D721Med (cell line): ENCODE measurements at places on chromosomes 4 and X.
A peak's percentile ranks its signal among the peaks of the same experiment; 100 is the strongest.

GRCh38 chrX:124407226-124407625, 60.9 kb downstream of the SH2D1A start:
- DNase-seq = no peak

DNA sequence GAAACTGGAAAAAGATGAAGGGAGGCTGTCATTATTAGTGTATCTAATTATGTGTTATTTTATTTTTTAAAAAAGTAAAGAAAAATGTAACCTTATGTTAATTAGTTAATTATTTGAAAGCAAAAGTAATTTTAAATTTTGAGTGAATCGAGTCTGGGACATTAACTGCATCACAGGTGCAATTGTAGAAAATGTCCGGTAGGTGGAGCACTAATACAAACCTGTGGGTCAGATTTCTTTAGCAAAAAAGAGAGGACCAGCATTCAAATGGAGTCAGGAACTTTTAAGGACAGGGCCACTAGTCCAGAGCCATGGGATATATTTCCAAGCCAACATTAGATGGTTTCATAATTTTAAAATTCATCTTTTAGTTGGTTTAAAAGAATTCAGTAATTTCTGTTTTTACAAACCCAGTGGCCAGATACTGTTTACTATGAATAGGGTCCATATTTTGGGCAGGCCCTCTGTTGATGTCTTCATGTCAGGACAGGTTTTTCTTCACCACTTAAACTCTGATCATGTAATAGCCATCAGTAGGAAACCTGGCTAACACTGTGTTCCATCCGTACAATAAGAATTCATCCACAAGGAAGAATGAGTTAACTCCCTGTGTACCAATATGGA, 27.2 kb downstream of the BST1 start:
- peak; percentile 37 for DNase-seq

DNA sequence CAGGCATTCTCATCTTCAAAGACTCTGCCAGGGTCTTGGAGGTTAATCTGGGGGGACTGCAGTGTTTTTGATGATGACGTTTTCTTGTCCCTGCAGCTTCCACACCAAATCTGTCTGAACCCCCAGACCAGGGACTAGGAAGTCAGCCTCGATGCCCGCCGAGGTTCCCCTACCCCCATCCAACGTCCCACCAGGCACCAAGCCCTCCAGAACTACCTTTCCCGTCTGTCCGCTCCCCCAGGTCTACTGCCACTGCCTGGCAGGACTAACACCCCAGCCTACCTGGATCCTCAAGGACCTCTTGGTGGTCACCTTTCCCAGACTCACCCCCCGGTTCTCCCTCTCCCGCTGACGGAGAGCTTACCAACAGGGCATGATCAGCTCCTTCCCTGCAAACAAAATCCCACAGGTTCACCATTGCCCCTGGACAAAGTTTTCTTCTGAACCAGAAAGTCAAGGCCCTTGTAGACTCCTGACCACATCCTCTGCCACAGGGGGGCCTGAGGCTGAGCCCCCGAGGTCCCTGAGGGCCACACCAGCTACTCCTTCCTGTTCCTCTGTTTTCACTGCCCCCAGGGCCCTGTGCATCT, 40.9 kb downstream of the HMX1 start:
- no peak for DNase-seq

GRCh38 chr4:25915353-25915705, 1.3 kb downstream of the SMIM20 start:
- DNase-seq = no peak

- no peak for DNase-seq
Measured at GRCh38 chr4:154014407-154015321, 225.8 kb upstream of the SFRP2 start.

- no peak for DNase-seq
Measured at GRCh38 chr4:99121008-99121407, 23.1 kb downstream of the ADH4 start.

GRCh38 chrX:477441-478012, 90.8 kb upstream of the PPP2R3B start:
- no peak for DNase-seq

- DNase-seq = no peak
Measured at GRCh38 chr4:154489558-154490233, 1.9 kb downstream of the DCHS2 start.

DNA sequence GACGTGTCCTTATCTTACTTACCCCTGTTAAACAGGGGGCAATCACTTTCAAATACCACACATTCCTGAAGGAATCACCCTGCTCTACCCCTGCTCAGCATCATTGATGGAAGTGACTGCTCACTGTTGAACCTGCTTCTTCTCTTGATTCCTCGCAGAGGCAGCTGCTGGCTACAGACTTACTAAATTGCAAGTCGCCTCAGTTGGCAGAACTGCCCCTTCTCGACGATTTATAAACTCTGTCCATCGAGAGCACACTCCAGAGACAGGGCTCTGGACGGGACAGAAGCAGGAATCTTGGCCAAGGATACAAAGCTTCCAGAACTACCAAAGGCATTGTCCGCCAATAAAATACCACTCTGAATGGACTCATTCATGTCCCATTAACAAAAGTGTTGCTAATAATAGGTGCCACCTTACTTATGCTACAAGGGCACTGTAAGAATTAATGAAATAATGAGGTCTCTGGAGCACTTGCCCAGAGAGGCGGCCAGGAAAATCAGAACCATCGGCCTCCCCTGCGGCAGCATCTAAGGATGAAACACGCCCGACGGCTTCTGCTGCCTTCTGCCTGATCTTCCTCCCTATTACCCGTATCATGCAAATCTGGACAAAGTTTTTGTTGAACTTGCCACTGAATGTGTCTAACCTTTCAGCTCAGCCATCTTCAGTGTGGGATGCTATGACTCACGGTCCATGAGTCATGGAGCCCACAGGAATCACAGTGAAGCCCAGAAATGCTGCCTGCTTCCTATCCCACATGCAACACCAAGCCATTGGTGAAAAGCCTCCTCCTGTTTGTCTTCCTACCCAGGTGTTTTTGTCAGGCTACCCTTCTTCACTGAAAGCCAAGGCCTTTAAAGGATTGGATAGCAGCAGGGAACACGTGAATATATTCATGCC, 164.9 kb downstream of the MAML3 start:
- no peak for DNase-seq

- DNase-seq = no peak
Measured at GRCh38 chrX:70488856-70489255, 44.2 kb downstream of the DLG3 start.

DNA sequence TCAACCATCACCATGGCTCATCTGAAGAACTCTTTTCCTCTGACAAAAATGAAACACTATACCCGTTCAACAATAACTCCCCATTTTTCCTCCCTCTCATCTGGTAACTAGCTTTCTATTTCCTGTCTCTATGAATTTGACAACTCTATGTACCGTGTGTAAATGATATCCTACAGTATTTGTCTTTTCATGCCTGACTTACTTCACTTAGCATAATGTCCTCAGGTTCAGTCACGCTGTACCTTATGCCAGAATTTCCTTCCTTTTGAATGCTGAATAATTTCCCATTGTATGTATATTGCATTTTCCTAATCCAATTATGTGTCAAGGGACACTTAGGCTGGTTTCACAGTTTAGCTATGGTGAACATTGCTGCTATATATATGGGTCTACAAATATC, 18.2 kb downstream of the MAGEA9 start:
- no peak for DNase-seq

DNA sequence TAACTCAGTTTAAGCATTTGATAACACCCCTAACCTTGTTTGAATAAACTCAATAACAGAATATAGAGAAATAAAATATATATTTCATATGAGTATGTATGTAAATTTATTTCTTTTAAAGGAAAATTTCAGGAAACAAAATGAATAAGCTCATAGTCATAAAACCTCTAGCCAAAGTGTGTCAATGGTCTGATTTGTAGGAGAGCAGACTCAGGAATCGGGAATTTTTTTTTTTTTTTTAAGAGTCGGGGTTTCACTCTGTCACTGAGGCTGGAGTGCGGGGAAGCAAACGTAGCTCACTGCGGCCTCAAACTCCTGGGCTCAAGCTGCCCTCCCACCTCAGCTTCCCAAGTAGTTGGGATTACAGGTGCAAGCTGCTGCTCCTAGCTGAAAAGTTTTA, 2.4 kb downstream of the PKD2 start:
- no peak for DNase-seq

- no peak for DNase-seq
Measured at GRCh38 chr4:150209140-150209829, 131.0 kb downstream of the DCLK2 start.

DNA sequence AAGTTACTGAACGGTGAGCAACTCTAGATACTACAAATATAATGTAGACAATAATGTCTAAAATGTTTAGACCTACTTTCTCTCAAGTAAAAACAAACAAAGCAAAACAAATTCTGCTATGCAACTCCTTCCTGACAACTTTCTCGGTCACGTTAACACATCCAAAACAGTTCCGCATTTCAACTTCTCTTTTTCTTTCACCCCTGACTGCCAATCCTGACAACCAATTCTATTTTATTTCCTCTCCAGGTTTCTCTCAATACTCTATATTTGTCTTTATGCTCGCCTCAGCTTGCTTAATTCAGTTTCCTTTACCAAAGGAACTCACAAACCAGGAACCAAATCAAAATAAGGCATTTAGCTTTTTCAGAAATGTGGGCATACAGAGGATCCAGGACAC, 513.0 kb downstream of the FSTL5 start:
- DNase-seq = no peak

GRCh38 chr4:25773358-25773757, 89.4 kb downstream of the SEL1L3 start:
- no peak for DNase-seq

GRCh38 chr4:184898793-184899192, 73.0 kb upstream of the ACSL1 start:
- DNase-seq = no peak

DNA sequence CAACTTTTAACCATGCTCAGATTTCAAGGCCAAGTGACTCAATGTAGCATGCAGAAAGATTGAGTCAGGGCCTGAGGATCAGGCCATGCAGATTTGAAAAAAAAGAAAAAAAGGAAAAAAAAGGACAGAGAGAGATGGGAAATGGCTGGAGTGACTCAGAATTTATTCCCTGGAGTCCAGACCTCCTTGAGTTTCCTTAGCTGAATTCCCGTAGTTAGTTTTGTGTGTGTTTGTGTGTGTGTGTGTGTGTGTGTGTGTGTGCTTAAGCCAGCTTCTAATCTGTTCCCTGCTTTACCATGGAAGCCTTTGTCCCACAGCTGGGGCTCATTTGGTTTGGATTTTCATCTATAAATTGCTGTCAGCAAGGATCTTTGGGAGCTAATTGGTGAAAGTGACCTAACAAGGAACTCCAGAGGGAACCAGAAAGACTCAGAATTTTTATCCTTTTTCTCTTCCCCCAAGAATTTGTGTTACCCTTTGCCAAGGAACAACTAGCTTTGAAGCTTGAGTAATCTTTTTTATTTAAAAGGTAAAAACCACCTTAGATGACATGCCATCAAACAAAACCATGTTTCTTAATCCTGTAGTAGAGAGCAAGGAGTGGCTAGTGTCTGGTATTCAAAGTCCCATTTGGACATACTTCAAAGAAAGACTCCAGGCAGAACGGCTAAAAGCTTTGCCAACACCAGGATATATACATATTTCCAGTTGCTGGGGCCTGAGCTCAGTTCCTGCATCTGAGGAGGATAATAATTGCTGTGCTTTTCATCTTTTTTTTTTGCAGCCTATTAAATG, 109.0 kb upstream of the DDIT4L start:
- no peak for DNase-seq

- no peak for DNase-seq
Measured at GRCh38 chrX:23930894-23931604, 23.2 kb downstream of the CXorf58 start.

DNA sequence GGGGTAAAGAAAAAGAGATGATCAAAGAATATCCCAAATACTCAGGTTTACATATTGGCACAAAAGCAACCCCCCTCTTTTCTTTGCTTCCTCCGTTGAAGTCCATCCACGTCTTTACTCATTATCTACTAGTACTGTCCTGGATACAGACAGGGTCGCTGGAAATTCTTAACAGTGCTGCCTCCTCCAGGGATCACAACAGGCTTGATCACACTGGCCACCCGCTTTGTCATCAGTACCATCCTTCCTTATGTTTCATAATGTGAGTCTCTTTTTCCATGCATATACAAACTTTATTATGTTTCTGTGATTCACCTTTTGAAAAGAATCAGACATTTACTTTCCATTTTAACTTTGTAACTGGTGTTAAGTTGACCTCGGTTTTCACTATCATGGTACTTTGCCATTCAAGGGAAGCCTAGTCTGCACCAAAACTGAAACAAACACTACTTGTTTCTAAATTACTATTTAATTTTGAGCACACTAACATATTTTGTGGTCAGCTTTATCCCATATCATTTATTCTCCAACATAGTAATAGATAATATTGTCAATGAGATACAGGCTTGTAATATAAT, 387.5 kb upstream of the PPP1R2C start:
- DNase-seq = no peak

DNA sequence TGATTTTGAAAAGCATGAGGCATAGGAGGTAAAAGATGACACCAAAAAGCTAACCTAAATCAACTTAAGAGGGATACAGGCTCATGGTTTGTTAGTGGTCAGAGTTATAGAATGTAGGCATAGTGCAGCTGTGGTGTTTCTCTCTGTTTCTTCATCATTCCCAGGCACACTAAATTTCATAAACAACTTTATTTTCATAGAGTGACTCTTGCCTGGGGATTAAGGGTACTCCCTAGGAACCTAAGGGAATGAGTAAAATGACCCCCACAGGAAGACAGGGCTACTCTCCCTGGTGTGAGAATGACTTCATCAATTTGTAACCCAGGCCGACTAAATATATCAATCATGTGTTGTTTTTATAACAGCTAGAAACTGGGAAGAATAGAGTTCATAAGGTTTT, 11.1 kb downstream of the FABP2 start:
- DNase-seq = no peak

- no peak for DNase-seq
Measured at GRCh38 chr4:38950159-38950558, 82.0 kb downstream of the TMEM156 start.

GRCh38 chr4:130056286-130056685, 960.3 kb downstream of the C4orf33 start:
- DNase-seq = no peak

DNA sequence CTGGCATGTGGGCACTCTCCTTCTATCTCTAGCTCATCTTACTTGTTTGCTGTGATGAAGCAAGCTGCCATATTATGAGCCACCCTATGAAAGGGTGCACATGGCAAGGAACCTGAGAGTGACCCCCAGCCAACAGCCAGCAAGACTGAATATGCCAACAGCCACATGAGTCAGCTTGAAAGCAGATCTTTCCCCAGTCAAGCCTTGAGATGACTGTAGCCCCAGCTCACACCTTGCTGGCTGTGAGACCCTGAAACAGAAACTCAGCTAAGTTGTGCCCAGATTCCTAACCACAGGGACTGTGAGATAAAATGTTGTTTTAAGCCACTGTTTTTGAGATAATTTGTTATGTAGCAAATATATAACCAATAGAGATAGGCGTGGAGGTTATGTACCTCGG, 36.2 kb downstream of the KDM5C start:
- no peak for DNase-seq

- DNase-seq = no peak
Measured at GRCh38 chrX:109812236-109812635, 79.2 kb upstream of the ACSL4 start.

- DNase-seq = no peak
Measured at GRCh38 chrX:30822068-30822681, 66.9 kb downstream of the TAB3 start.

- no peak for DNase-seq
Measured at GRCh38 chrX:30888526-30889146, 418 bp downstream of the TAB3 start.

- DNase-seq = no peak
Measured at GRCh38 chr4:123299212-123299691, 97.3 kb upstream of the SPRY1 start.

GRCh38 chr4:42078184-42078801, 74.2 kb downstream of the BEND4 start:
- no peak for DNase-seq
